Skin of body (tissue), 3 donors: ENCODE measurements at places on chromosomes 5 and 9. TPM values are rescaled to one million over a fixed set of nuclear protein-coding genes. Genes with fewer than 3 reads are reported as not detected.

The SLCO6A1 gene
- not detected for total RNA-seq

The ADAMTSL2 gene
- 1.5 TPM for total RNA-seq

The LRRTM2 gene
- total RNA-seq = 0.59 TPM

DNA sequence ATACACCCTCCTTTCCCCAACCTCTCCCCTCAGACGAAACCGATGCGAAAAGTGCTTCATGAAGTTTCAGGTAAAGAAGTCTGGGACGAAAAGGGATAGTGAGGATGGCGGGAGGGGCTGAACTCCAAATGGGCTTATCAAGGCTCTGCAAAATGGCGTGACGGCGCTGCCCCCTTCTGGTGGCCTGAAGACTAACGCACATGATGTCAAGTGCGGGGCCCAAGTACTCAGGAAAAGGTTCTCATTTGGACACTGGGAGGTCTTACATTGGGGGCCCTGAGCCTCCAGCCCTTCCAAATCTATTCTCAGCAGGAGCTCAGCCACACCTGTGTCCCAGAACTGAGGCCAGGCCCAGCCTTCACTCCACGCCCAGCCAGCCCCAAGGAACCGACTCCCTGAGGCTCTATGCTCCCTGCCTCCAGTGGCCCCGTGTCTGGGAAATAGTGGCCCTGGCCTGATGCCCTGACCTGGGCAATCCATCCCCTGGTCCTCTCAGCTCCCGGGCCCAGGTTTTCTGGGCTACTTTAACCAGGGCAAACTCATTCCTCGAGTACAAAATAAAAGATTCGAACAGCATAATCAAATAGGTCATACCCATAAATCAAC is 119.9 kb downstream of the KCNIP1 start:
- DNase-seq = no peak

DNA sequence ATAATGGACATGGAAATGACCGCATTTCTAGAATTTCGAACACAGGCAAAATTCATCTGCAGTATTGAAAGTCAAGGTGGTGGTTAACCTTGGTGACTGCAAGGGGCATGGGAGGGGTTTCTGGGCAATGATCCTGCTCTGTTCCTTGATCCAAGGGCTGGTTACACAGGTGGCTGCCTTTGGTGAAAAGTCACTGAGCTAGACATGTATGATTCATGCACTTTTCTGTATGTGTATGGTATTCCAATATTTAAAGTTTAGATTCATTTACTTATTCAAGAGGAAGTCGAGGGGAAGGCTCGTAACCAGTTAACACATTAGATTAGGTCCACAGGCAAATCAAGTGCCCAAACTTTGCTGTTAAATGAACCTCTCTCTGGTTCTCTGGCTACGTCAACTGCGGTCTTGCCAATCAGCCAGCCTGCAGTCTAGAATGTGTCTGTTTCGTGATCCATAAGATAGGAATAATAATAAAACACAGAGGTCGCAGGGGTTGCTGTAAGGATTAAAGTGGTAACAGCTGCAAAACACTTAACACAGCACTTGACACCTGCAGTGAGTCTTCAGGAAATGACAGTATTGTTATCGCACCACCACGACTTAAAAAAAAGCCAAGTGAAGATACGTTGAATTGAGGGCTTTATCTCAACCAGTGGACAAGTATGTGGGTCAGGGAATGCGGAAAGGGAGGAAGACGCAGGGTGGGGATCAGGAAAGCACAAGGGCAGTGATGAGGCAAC is 92.5 kb downstream of the TLE1 start:
- DNase-seq = no peak

DNA sequence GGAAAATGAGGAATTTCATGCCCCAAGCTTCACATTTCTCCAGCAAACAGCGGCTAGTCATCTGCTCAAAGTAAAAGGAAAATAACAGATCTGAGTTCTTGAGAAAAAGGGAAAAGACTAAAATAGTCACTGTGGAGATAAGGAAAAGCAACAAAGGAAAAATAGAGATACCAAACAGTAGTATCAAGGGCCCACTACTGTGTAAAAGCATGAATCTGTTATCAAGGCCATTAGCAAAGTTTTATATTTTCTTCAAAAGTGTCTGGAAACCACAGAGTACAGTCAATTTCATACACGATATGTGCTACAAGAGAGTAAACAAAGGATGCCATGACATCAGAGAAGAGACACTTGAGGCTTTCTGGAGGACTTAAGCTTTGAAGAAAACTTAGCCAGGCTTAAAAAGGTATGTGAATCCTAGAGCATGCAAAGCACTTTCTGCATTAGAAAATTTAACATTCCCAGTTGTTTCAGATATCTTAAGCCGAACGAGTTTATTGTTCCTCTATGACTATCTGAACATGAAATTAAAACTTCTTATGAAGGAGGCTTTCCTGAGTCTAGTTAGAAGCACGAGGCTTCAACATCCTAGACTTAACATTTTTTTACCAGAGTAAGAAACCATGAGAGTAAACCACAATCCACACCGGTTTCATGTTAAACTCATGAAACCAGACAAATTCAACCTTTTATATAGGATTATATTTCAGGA is 1.2 kb downstream of the TTC33 start:
- peak; percentile 53 for DNase-seq

- DNase-seq = no peak
Measured at GRCh38 chr9:129624947-129625346, 1.0 kb upstream of the NTMT1 start.

- DNase-seq = no peak
Measured at GRCh38 chr9:87475463-87475862, 22.2 kb upstream of the DAPK1 start.

DNA sequence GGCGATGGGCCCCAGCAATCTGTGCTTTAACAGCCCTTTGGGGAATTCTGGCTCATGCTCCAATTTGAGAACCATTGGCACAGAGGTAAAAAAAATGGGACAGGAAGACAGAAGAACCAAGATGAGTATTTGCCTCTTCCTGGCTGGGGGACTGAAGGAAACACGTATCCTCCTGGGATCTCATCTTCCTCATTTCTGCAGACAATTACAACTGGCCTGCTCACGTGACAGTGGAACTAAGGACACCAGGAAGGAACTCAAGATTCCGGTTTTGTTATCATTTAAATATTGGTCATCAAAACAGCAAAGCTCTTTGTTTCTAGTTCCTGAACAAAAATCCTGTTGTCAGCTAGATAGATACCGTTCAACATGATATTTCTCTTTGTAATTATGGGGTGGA is 216.0 kb upstream of the DAP start:
- no peak for DNase-seq

DNA sequence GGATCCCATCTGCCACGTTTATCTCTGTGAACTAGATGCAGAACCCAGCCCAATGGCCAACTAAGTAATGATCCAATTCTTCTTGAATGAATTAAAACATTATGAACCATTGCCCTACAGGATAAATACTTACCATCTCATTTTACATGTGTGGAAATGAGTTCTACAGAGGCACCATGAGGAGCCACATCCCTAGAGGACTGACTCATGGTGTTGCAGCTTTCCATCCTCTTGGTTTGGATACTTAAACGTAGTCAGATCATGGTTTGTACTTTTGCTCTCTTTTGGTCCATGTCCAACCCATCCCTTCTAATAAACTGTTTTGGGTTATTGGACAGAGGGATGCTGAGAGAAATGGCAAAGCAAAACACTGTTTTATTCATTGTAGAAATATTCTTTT is 484.8 kb downstream of the EBF1 start:
- DNase-seq = no peak

DNA sequence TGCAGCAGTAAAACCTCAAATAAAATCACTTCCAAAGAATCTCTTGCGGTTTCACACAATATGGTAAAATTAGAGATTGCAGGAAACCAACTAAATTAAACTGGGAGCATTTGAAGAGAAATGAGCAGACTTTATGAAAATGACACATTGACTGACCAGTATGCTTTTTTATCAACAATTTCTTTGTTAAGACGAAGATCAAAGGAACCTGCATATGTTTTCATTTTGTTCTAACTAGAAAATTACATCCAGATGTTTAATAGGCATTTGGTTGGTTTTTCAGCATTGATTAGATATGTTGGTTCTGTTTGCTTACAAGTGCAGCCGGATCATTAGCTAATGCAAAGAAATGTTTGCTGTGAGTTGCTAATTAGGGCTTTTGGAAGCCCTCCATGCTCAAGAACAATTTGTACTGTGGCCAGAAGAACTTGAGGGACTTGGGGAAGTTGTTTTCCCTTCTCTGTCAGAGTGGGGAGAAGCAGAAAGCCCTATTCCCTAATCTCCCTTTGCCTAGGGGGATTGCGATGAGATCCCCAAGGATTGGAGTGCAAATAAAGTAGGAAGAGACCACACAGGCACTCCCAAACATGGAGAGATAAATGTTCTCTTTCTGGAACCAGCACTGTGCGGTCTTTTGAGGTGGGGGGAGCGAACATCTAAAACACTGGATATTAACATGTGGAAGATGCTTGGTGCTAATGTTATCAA is 4.5 kb upstream of the TLE1 start:
- DNase-seq = peak; percentile 55

GRCh38 chr5:139575751-139576150 is 14.6 kb downstream of the UBE2D2 start:
- no peak for DNase-seq
